ENCODE measurements at places on chromosomes 12 and 14.

- DNase-seq = peak; percentile 57
These were observed 46.6 kb downstream of the SUSD6 start for GRCh38 chr14:69657950-69658355.

GRCh38 chr12:121443911-121444841, 44.3 kb downstream of the RNF34 start:
- no peak for DNase-seq

- no peak for DNase-seq
These were observed 58.9 kb upstream of the FSCB start for GRCh38 chr14:44565968-44566367.

DNA sequence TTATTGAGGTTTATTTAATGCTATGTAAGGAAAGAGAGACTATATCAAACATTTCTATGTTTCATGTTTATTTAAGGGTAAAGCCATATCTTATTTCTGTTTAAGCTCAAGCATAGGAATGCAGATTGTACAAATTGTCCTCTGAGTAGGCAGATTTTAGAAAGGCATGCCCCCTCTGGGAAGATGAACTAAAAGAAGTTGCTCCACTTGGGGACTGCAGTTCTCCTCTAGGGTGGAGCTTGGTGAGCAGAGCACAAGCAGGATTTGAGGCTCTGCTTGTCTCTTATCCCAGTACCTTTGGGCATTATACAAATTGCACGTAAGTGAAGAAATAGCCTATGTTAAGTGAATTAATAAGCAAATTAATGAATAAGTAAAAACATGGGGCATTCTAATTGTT, 96.2 kb upstream of the PDE3A start:
- DNase-seq = no peak

DNA sequence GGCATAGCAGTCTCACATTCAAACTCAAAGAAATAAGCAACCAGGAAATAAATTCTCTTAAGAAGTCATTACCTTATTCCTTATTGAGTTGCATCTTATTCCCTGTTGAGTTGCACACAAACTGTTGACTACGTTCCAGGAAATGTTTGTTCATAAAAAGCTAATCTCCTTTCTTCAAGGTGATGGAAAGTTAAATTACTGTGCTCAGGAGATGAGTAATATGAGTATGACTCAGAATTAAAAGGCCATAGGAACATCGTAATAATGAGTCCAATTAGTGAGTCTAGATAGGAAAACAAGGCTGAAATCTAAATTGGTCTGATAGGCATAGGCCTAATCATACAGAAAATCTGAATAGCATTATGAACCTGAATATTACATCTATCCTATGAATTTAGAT, 203.1 kb downstream of the SLC2A13 start:
- DNase-seq = no peak

GRCh38 chr12:23528316-23528715, 421.2 kb downstream of the SOX5 start:
- no peak for DNase-seq

DNA sequence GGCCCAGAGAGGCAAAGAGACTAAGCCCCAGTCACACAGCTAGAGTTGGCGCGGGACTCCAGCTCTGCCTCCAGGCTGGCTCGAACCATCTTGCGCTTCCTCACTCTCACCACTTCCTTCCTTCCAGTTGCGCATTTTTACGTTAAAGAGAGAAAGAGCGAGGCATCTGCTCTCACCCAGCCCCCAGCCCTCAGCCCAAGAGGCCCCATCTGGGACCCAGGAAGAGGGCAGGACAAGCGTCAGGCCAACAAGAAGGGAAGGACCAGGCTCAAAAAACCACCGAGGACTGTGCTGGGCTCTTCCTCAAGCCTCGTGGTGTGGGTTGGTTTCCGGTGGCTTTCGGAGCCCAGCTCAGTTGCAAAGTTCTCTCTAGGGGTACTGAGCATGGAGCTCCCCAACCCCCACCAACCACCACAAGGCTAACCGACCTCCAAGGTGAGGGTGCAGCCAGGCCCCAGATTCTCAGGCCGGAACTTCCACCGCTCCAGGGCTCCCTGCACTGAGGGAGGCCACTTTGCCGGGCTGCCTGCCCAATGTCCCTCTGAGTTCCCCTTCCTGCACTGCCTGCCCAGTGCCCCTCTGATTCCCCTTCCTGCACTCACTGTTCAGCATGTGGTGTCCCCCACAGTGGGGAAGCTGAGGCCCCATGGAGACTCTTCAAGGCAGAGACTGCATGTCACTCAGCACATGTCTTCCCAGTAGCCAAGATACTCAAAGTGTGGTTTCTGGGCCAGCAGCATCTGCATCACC, 35.9 kb downstream of the TESC start:
- no peak for DNase-seq

DNA sequence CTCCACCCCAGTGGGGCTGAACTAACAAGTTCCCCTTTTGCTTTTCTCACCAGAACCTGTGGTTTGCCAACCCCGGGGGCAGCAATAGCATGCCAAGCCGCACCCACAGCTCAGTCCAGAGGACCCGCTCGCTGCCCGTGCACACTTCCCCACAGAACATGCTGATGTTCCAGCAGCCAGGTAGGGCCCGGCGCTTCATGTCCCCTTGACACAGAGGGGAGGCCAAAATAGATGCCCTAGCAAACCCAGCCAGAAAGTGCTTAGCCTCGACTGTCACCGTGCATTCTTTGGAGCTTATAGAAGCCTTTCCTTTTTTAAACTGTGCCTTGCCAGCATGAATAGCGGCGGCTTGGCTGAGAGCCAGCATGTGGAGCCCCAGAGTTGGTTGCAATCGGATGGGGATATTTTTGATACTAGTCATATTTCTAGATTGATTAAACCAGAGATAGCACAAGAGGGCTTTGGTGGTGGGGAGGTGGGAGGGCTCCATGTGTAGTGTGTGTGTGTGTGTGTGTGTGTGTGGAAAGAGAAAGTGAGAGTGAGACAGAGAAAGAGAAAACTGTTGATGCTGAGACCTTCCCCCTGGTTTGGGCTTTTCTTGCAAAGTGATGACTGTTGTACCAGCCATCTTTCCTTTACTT, 126.1 kb downstream of the GCH1 start:
- no peak for DNase-seq

DNA sequence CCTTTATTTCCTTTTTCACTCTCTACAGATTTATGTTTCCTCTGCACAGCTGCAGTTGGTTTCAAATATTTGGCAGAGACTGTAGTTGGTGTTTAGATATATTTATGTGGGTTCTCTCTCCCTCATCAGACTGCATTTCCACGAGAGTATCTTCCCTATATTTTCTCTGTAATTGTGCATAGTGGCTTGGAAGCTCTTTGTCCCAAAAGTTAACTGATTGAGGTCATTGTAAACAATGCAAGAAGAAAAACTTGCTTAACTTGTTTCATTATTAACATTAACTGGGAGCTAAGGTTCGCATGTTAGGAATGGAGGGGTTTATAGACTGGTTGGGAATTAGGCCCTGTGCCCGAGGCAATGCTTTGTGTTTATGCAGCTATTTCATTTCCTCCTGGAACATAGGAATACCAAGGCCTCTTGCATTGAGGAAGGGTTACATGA, 216.9 kb upstream of the HMGA2 start:
- DNase-seq = no peak

DNA sequence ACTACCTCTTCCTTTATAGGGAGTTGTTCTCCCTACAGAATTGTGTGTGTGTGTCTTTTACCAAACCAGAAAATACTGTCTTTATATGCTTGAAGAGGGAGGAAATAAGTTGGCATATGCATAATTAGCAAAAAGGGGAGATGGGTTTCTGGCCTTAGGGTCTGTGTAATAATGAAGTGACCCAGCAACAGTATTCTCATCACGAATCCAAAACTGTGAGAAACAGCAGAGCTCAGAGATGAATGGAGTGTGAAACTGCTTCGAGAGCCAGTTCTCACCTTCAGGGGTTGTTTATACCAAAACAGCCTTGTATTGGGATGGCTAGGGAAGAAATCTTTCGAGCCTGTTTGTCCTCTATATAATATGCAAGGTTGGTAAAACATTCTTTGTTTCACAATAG, 227.5 kb downstream of the MON2 start:
- DNase-seq = no peak

- no peak for DNase-seq
These were observed 325.5 kb downstream of the RAD51B start for GRCh38 chr14:68145036-68145435.

- no peak for DNase-seq
These were observed 768 bp downstream of the PTPN11 start for GRCh38 chr12:112419297-112420133.

Data from NCI-H1417 treated with DMSO at 0.1 percent for 48 hours (cell line).